ENCODE measurements at places on chromosomes 3 and 15.
A peak's percentile ranks its signal among the peaks of the same experiment; 100 is the strongest.

DNA sequence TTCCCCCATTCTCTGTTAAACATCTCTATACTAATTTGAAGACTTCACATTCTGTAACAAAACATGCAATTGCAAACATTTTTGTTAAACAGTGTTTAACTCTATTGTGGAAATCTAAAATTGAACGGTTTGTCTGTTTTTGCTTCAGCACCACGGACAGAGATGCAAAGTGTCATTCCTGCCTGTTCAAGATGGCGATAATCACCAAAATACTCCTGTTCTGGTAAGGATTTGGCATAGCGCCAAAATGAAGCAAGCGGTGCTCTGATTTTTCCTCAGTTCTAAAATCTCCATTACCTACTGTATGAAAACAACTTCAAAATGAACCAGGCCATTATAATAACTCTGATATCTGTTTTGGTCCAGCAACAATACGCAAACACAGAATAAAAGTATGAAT, 129.7 kb upstream of the TUSC7 start:
- no peak for DNase-seq

- no peak for DNase-seq
These were observed 571.6 kb upstream of the CCDC54 start for GRCh38 chr3:106805625-106806024.

DNA sequence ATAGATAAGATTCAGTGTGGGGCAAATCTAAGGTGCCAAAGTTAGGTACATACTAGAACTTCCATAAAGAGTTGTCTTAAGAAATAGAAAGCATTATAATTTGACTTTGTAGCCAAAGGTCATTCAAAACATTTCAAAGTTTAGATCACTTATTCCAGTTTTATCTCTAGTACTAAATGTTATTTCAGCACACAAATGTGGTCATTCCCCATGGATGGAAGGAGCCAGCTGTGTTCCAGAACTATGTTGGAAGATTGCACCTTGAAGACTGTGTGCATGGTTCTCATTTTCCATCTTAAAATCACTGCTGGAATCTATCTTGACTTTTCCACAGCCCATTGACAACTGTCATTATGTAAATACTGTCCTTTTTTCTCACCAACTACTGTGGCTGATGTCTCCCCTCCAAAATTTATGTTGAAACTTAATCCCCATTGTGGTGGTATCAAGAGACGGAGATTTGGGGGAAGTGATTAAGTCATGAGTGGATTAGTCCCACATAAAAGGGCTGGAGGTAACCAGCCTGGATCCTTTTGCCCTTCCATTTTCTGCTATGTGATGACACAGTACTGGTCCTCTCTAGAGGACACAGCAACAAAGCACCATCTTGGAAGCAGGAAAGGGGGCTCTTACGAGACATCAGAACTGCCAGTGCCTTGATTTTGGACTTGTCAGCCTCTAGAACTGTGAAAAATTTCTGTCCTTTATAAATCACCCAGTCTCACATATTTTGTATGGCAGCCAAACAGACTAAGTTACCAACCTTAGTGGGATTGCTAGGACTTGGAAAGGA, 24.0 kb downstream of the TGFBR2 start:
- DNase-seq, result no peak

GRCh38 chr3:141644931-141645330, 93.2 kb upstream of the RNF7 start:
- DNase-seq, result peak; percentile 37

DNA sequence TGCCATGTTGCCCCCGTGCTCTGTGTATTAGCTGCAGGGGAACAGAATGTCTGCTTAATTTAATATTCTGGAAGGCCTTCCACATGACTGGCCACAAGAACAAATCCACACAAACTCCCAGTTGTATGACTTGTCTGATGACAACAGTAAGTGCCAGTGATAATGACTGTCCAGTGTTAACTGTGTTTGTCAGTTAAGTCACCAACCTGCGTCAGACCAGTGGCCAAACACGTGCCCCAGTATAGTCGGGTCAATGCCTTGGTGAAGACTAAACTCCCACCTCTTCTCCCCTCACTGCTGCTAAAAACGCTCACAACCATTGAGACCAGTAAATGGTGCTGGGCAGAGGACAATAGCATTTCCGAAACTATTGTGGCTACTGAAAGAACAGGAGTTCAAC, 9.8 kb upstream of the ATP13A5 start:
- no peak for DNase-seq

- no peak for DNase-seq
These were observed 25.5 kb downstream of the RARB start for GRCh38 chr3:25453619-25454004.

GRCh38 chr3:23301819-23302218, 98.7 kb downstream of the UBE2E2 start:
- no peak for DNase-seq

DNA sequence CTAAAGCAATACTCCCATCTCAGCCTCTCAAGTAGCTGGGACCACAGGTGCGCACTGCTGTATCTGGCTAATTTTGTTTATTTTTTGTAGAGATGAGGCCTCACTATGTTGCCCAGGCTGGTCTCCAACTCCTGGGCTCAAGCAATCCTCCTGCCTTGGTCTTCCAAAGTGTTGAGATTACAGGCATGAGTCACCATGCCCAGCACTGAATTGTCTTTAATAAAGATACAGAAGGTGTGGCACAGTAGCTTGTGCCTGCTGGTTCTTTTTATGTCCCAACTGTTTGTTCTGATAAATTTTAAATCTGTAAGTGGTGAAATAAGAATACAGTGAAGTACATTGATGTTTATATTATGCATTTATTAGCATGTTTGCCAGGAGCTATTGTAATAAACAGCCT, 20.6 kb upstream of the TRAK1 start:
- no peak for DNase-seq

GRCh38 chr15:31338318-31338878, 11.8 kb downstream of the KLF13 start:
- no peak for DNase-seq

DNA sequence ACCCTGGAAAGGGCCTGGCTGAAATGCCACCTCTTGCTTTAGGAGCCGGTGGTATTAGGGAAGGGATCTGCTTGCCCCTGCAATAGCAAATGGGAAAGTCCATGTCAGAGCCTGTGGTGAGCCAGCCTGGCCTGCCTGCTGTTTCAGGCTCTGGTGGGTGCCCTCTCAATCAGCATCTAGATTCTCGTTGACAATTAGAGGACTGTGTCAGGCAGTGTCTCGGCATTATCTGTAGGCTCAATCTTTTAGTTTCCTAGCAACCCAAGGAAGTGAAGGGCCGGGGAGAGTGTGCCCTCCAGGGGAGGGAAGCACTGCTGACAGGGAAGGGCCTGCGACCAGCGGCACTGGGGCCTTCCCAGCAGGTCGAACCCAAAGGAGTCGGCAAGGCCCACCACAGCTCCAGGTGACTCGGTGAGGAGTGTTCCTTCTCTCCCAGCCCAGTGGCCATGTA, 42.1 kb downstream of the TLE3 start:
- DNase-seq, result no peak

Data from activated T-helper 1 cell treated with anti-CD3 and anti-CD28 coated beads, Interleukin-2, amount 50 U/mL, for 16 hours (primary cell).